Progenitor cell of endocrine pancreas (in vitro differentiated cells): ENCODE measurements at places on chromosomes 1 and 21. TPM values are rescaled to one million over a fixed set of nuclear protein-coding genes. Genes with fewer than 3 reads are reported as not detected.

DNA sequence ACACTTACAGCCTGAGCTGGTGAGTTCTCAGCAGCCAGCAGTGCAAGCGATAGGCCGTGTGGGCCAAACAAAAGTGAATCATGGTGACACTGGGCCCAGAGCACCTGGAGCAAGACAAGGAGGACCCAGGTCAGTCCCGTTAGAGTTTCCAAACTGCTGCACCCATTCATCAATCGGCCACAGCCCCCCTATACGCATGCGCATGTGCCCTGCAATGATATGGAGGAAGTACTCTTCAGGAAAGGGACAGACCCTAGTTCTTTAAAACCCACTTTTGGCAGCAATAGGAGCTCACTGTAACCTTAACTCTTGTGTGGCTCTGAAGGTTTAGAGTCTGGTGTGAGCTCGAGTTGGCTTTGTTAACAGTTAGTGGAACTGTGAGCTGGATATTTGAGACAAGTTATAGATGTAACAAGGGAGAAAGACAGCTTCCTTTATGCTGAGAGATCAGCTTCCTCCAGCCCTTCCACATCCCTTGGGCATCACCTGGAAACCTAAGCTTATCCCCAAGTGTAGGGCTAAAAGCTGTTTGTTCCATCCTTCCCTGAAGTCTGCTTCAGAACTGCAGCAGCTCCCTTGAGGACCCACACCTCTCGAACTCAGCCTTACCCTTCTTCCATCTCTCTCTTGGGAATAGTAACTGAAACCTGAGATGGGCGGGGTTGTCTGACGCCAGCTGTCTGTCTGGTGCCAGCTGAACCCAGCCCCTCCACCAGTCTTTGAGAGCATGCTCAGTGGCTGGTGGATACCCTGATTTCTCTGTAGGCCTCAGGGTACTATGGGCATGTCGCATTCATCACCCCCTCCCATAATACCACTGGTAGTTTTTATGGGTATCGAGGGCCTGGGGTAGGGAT is 17.7 kb downstream of the NMNAT1 start:
- no peaks in the 10 kb centered on the region for H3K27me3 ChIP-seq
- no peak for DNase-seq
- no peak overlapping the region for H3K4me3 ChIP-seq

GRCh38 chr1:19369396-19370090 is 57.4 kb downstream of the SLC66A1 start:
- H3K4me1 ChIP-seq: no peaks in the 10 kb centered on the region
- no peaks in the 10 kb centered on the region for H3K27me3 ChIP-seq
- H3K4me3 ChIP-seq: no peak overlapping the region
- H3K27ac ChIP-seq: no peak overlapping the region
- no peak for DNase-seq

- peaks cover 14% of the 10 kb centered on the region for H3K4me1 ChIP-seq
- no peaks in the 10 kb centered on the region for H3K27me3 ChIP-seq
- H3K27ac ChIP-seq: no peak overlapping the region
- DNase-seq: no peak
- H3K4me3 ChIP-seq: no peak overlapping the region
Measured at GRCh38 chr1:94578856-94579255, 37.3 kb upstream of the F3 start.

The RBM11 gene
- total RNA-seq: 4.9 and 7.4 TPM in 2 replicates
